Stimulated activated CD4-positive, alpha-beta T cell treated with anti-CD3 and anti-CD28 coated beads, Interleukin-1b, Interleukin-23, amount 100 ng/mL, for 1 hour (primary cell): ENCODE measurements at places on chromosomes 13 and 19.
A peak's percentile ranks its signal among the peaks of the same experiment; 100 is the strongest.

- DNase-seq: peak; percentile 30
These were observed at the start of gene ZNF665 for GRCh38 chr19:53192771-53193534. TSS of gene ZNF665 (minus strand) at chr19:53193358. CDS start at chr19:53182898, 10,460 bp downstream.

GRCh38 chr13:81779876-81780275 is 1439.0 kb upstream of the SPRY2 start:
- no peak for DNase-seq

DNA sequence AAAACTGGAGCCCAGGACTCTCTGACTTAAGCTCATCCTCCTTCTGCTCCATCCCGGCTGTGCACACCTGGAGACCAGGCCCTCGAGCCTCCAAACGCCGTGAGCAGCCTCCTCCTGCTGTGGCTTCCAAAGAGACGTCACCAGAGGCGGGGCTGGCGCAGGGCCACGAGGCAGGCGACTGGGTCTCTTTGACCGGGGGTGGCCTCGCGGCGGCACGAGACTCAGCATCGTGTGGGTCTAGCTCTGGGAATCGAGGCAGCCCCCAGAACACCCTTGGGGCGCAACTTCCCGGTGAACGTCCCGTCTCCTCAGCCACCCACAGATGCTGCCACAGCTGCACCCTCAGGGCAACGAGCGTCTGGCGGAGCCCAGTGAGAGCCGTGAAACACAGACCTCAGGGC is 22.8 kb downstream of the RASA3 start:
- DNase-seq: no peak

DNA sequence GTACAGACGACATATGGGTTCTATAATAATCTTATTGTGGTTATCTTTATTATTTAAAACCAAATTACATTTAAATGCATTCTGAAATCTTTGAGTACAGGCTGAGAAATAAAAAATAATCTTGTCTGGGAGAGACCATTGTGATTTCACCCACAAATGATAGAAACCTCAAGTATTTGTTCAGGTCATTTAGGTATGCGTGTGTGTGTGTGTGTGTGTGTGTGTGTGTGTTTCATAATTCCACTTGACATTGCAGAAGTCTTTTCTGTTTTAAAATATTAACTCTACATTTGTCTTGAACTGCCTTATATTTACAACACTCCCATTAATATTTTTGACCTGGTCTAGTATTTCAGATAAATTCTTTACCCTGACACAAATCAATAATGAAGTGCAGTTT is 126.9 kb downstream of the SPRY2 start:
- no peak for DNase-seq

GRCh38 chr13:84844473-84844872 is 954.7 kb downstream of the SLITRK6 start:
- no peak for DNase-seq

- DNase-seq: no peak
These were observed 42.0 kb downstream of the CAPN12 start for GRCh38 chr19:38702278-38702677.
